ENCODE measurements at places on chromosomes 2 and 18.

DNA sequence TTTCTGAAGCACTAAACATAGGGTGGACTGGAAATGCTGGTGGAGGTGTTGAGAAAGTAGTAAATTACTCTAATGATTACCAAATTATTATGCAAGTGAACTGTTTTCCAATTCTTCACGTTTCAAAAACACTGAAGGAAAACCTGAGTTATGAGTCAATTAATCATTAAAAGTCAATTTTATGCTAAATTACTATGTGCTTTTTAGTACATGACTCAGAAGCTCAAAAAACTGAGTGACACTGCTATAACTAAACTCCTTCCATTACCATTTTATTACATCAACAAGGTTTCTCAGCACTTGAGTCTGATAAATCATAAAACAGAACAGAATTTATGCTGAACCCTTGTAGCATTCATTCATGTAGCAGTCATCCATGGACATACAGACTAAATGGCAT is 20.4 kb downstream of the CHMP3 start:
- no peak for DNase-seq

- no peak for DNase-seq
Observed at GRCh38 chr2:85156153-85156552, 23.0 kb downstream of the TCF7L1 start.

GRCh38 chr2:234638966-234639365 is 142.1 kb upstream of the ARL4C start:
- DNase-seq: no peak

DNA sequence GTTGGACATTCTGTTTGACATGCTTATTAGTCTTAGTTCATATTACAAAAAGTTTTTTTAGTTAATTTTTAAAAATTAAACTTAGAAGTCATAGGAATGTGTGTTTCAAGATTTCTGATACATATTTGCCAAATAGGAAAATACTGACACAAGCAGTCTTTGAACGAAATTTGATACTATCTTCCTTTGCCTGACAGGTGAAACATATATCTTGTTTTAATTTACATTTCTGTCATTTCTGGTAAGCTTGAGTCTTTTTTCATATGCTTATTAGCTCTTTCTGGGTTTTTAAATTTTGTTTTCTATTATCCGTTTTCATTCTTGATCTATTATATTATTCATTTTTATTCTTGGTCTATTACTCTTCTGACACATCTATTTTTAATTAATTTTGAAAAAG is 24.5 kb downstream of the ITGAV start:
- no peak for DNase-seq

GRCh38 chr2:37085731-37086147 is 1.4 kb downstream of the GPATCH11 start:
- no peak for DNase-seq

GRCh38 chr2:192645811-192646598 is 451.3 kb upstream of the TMEFF2 start:
- no peak for DNase-seq

DNA sequence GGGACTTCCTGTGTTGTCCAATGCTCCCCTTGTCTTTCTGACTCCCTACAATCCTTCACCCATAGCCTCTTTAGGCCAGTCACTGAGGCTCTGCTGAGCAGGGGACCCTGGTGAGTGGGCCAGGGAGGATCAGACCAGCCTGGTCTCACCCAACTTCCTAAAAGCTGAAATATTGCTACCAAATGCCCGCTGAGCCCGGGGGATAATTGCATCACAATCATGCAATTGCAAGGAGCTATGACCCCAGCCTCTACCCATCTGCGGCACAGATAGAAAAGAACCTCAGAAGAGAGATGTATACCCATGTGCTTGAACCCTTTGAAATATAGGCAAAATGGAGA is 3.7 kb upstream of the SP100 start:
- DNase-seq: no peak

GRCh38 chr18:49813069-49813318 is 339 bp downstream of the ACAA2 start:
- DNase-seq: no peak

DNA sequence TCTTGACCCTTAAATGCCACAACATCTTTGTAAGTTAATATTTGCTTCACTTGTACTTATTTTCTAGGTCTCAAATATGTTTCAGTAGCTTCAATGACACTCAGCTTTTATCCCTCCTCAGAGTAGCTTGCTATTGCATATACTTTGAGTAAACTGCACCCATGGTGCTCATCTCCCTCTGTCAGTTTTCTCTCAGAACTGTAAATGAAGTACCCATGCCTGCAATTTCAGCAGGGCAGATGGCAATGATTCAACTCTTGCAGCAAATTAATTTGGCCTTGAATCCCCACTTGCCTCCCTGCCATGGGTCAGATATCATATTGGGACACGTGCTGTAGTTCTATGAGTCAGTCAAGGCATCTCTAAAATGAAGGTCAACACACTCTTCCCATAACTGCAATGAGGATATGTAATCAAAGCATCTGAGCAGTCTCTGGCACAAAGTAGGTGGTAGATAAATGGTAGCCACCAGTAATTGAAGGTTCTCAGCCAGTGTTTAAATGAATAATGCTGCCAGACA is 225.8 kb downstream of the PIEZO2 start:
- no peak for DNase-seq

- DNase-seq: peak; percentile 3
Observed at GRCh38 chr2:110993557-110994231, 127.0 kb upstream of the BCL2L11 start.

DNA sequence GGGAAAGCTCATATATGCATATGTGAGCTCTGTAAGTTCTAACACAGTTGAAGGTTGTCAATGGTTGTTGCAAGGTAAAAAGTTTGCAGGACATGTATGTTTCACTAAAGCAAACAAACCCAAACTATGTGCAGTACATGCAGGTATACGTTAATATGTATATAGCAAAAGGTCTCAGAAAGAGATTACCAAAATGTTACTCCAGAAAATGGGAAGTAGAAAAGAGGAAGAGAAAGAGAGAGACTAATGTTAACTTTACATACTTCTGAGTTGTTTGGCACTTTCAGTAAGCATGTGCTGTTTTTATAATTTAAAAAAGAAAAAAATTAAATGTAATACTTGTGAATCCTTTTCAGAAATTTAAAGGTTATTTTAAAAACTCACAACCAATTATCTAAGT is 32.8 kb upstream of the PEX13 start:
- DNase-seq: peak; percentile 51

DNA sequence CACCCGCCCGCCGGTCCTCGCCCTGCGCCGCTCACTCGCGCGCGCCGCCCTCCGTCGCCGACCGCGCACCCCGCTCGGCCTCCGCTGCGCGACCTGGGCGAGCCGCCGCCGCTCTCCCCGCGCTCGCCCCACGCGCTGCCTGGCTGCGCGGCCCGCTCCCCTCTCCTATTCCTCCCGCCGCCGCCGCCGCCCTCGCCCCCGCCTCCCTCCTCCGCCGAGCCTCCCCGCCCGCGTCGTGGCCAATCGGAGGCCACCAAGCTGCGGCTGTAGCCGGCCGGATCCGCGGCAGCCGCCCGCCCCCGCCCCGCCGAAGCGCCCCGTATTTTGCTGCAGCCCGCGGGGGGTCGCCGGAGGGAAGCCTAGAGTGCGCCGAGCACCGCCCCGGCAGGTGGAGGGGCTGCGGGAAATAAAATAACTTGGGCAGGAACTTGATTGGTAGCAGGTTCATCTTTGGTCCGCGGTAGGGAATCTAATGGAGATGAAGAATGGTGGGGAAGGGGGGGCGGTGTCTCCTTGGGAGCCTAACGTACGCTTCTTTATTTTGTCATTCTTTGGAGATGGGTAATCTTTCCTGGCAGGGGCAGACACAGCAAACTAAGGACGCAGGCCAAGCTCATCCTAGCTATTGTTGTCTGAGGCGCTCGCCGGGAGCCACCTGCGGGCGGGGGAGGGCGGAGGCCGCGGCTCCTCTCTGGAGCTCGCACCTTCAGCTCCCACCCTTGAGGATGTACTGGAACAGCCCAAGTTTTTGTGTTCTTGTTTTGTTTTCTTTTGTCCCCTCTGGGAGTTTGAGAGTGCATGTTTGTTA is 1.1 kb upstream of the CDH2 start:
- no peak for DNase-seq

- DNase-seq: peak; percentile 39
Observed at GRCh38 chr2:134206573-134206972, 47.3 kb upstream of the MGAT5 start.

All from KBM-7 (cell line).